ENCODE measurements at places on chromosomes 11 and 22. TPM values are rescaled to one million over a fixed set of nuclear protein-coding genes. Genes with fewer than 3 reads are reported as not detected.
A peak's percentile ranks its signal among the peaks of the same experiment; 100 is the strongest.

KCNJ11 gene
- total RNA-seq = not detected

SPECC1L gene
- total RNA-seq = 64.0 TPM

PKP3 gene
- 0.44 TPM for total RNA-seq

CCDC89 gene
- total RNA-seq = 0.51 TPM

MOV10L1 gene
- total RNA-seq = not detected

OR52I2 gene
- not detected for total RNA-seq

ISX gene
- total RNA-seq = not detected

GNAZ gene
- 1.3 TPM for total RNA-seq

TEAD1 gene
- not detected for total RNA-seq

LMF2 gene
- 188 TPM for total RNA-seq

STIM1 gene
- 138 TPM for total RNA-seq

SPTBN2 gene
- total RNA-seq = 1.1 TPM

NPAS4 gene
- not detected for total RNA-seq

DNA sequence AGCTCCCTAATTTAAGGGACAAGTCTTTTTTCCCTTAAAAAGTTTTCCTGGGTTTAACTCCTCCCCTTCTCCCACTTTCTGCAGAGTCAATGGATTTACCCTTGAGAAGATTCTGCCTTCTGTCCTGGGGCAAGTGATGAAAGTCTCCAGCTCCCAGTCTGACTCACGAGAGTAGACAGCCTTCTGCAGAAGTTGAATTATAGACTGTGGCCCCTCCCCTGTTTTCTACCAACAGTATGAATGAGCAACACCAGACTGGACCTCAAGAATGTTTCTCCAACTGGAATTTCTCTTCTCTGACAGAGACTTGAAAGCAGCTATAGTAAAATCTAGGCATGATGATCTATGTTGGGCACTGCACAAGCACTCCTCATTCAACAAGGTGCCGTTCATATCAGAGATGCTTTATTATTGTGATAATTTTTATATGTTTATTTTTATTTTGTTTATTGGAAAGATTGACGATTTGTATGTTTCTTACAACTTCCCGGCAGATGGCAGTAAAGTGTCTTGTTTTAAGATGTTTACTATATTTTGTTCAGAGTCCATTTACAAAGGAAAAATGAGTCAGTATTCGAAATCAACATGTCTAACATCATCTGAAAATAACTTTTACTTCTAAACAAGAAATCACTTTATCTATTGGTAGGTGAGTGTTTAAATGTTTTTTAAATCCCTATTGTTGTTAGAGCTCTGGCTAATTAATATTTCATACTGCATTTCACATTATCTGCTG is 56.6 kb downstream of the LMO2 start:
- no peaks in the 10 kb centered on the region for H3K4me1 ChIP-seq
- H3K36me3 ChIP-seq = no peaks in the 10 kb centered on the region
- H3K4me3 ChIP-seq = no peak overlapping the region
- peaks cover 19% of the 10 kb centered on the region for H3K27me3 ChIP-seq

DNA sequence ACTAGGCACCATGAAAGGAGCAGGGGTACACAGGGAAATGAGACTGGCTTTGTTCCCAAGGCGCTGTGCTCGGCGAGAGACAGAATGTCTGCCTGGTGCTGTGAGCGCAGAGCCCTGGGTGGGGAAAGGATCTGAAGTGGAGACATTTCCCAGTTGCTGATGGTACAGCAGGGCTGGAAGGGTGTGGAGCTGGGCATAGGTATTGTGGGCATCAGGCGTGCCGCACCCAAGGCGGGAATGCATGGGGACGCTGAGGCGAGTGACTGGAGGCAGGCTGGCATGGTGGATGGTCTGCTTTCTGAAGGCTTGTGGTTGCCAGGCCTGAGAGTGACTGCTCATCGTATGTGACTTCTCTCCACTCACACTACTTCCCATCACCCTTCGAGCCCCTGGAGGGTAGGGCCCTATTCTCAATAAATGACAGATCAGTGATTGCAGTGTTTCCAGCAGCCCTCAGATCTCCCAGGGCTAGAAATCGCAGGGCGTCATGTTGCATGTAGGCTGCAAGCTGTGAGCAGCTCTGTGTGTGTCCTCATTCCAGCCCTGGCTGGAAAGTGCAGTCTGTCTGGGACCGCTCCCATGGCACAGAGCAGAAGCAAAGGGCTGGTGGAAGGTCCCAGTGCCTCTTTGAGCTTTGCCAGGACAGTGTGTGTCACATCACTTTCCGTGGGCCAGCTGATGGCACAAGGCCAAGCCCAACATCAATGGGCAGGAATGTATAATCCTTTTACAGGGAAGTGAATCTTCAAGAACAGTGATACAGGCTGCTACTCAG is 67.7 kb downstream of the TBC1D22A start:
- DNase-seq = no peak
- no peaks in the 10 kb centered on the region for H3K27me3 ChIP-seq
- H3K4me3 ChIP-seq = no peak overlapping the region

DNA sequence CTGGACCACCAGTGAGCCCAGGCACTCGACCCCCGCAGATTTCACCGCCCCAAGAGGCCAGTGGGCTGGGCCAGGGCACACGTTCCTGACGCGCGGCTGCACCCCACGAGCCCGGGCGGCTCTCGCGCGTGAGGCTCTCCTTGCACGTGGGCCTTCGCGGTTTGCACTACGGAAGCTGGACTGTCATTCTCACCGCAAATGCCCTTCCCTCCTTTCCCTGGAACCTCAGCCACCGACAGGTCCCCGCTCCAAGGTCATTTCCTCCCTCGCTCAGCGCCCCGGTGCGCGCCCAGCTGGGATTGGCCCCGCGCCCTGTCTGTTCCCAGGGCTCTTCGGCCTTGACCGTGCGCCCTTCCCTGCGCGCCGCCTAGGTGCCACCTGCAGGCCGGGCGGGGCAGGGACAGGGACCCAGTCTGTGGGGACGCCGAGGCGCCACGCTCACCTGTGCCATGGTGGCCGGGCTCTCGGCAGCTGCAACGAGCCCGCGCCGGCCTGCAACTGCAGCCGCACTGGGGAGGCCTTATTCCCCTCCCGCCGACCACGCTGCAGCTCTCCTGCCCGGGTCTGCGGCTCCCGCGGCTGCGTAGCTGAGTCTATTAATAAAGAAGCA is 2.1 kb upstream of the CPT1A start:
- peak; percentile 43 for DNase-seq
- H3K4me1 ChIP-seq = peaks cover 47% of the 10 kb centered on the region
- peaks cover 12% of the 10 kb centered on the region for H3K27me3 ChIP-seq

DNA sequence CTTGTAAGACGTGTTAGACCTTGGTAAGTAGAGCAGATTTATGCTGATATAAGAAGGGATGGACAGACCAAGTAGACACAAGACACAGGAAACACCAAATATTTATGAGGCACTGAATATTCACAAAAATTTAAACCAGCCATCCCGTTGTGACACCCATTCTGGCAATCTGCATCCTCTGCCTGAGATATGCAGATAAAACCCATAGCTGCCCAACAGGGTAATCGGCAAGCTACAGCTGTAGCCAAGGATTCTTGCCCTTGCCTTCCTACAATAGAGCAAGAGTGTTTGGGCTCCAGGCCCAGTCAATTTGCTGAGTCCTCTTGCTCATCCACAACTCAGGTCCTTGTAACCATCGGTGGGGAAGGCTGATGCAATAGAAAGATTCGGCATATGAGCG is 18.5 kb upstream of the MPZL2 start:
- H3K27ac ChIP-seq = no peak overlapping the region
- DNase-seq = no peak
- no peak overlapping the region for H3K4me3 ChIP-seq

DNA sequence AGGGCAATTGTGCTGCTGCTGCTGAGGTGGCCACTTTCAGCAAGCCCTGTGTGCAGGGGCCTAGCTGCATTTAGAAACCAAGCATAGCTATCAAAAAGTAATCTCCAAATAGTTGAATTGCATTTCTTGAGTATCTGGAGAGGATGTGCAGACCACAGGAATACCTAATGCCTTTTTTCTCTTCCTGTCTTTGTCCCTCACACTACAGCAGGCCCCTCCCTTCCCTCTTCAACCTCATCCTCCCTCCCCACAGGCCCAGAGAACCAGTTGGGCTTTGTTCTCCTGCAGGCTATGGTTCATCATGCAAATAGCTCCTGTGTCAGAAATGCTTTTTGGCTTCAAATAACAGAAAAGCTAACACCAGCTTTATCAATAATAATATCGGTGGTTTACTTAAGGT is 47.7 kb downstream of the DKK3 start:
- H3K4me1 ChIP-seq = peaks cover 15% of the 10 kb centered on the region
- H3K36me3 ChIP-seq = peaks cover 17% of the 10 kb centered on the region
- peak; percentile 49 for DNase-seq
- H3K27me3 ChIP-seq = peaks cover 10% of the 10 kb centered on the region

DNA sequence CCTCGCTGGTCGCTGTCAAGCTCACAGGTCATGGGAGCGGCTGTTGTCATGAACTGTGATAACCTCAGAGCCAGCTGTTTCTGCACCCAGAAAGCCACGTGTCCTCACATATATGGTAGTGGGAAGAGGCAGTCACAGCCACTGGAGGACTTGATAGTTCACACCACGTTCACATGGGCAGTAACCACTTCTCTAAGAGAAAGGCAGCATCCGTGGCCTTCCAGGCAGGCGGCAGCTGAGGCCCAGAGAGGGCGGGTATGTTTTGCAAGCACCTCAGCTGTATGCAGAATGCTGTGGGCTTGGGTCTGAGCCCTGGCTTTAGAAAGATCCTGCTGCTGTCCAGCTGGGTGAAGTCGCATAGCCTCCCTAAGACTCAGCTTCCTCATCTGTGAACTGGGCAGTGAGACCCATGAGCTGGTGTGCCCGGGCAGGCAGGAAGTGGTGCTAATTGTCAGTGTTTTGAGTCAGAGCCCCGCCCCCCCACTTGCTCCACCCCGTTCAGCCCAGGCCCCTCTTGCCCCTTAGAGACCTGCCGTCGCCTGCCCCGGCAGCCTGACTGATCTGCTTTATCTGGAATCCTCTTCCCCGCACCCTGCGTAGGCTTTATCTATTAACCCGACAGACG is 13.3 kb downstream of the TTC38 start:
- DNase-seq = peak; percentile 7
- peaks cover 70% of the 10 kb centered on the region for H3K4me1 ChIP-seq
- H3K4me3 ChIP-seq = no peak overlapping the region
- no peaks in the 10 kb centered on the region for H3K27me3 ChIP-seq
- peak overlapping the region; percentile 81 for H3K27ac ChIP-seq
- no peaks in the 10 kb centered on the region for H3K36me3 ChIP-seq

- peaks cover 2% of the 10 kb centered on the region for H3K4me1 ChIP-seq
- peak; percentile 59 for DNase-seq
- no peaks in the 10 kb centered on the region for H3K27me3 ChIP-seq
- peaks cover 33% of the 10 kb centered on the region for H3K36me3 ChIP-seq
These were observed 27.7 kb upstream of the PARVB start for GRCh38 chr22:43996170-43996980.

GRCh38 chr11:14304601-14305000 is 54.4 kb downstream of the RRAS2 start:
- DNase-seq = no peak
- no peaks in the 10 kb centered on the region for H3K36me3 ChIP-seq
- H3K27ac ChIP-seq = no peak overlapping the region
- no peak overlapping the region for H3K4me3 ChIP-seq
- no peaks in the 10 kb centered on the region for H3K27me3 ChIP-seq

DNA sequence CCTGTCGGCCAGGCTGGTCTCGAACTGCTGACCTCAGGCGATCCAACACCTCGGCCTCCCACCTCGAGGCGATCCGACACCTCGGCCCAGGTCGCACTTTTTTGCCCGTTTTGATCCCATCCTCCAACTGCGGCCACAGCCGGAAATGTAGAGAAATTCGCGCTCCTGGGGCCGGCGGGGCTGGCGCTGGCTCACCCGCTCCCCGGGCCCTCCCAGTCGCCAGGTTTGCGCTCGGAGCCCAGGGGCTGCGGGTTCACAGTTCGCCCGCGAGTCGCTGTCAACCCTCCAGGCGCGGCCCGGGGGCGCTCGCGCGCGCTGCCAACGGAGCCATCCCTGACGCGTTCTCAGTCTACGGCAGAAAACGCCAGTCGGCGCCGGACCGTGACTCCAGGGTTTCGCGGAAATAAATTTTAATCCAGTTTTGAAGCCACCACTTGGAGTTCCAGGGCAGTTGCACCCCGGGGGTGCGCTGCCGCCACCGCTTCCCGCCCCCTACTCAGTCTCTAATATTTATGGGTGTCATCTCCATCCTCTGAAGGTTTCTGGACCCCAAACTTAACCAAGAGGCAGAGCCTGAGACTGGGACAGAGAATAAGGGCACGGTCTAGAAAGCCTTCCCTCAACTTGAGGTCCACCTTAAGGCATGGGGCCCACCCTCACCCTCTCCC is 1.5 kb upstream of the KLHDC7B start:
- H3K27me3 ChIP-seq = no peaks in the 10 kb centered on the region
- DNase-seq = peak; percentile 82
- H3K4me3 ChIP-seq = peak overlapping the region; percentile 33
- H3K36me3 ChIP-seq = no peaks in the 10 kb centered on the region

- H3K4me3 ChIP-seq = no peak overlapping the region
- no peak overlapping the region for H3K27ac ChIP-seq
- no peaks in the 10 kb centered on the region for H3K4me1 ChIP-seq
- H3K36me3 ChIP-seq = peaks cover 5% of the 10 kb centered on the region
These were observed 125.5 kb upstream of the PARVA start for GRCh38 chr11:12251666-12252560.

DNA sequence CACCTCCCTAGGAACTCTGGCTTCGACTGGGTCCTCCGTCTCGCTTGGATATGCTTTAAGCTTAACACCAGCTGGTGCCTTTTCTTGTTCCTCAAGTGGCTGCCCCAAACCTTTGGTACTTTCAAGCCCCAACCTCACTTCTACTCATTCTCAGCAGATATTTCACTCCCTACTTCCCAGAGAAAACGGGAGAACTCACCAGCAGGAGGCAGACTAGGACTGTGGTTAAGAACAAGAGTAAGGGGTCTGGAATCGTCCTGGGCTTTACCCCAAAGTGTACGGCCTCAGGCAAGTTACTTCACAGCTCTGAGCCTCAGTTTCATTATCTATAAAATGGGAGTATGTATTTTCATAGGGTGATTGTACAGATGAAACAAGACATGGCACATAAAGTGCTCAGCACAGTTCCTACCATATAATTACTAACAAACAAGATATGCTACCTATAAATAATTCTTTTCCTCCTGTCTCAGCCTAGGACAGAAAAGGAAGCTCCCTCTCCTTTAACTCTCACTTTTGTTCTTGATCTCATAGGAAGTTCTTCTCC is 37.8 kb downstream of the PAMR1 start:
- H3K27me3 ChIP-seq = peaks cover 20% of the 10 kb centered on the region
- no peak overlapping the region for H3K4me3 ChIP-seq
- H3K27ac ChIP-seq = no peak overlapping the region
- no peak for DNase-seq
- no peaks in the 10 kb centered on the region for H3K36me3 ChIP-seq

- H3K4me3 ChIP-seq = no peak overlapping the region
- no peaks in the 10 kb centered on the region for H3K4me1 ChIP-seq
- no peaks in the 10 kb centered on the region for H3K36me3 ChIP-seq
- H3K27ac ChIP-seq = no peak overlapping the region
- no peaks in the 10 kb centered on the region for H3K27me3 ChIP-seq
These were observed 540.6 kb downstream of the LUZP2 start for GRCh38 chr11:25037431-25037830.

DNA sequence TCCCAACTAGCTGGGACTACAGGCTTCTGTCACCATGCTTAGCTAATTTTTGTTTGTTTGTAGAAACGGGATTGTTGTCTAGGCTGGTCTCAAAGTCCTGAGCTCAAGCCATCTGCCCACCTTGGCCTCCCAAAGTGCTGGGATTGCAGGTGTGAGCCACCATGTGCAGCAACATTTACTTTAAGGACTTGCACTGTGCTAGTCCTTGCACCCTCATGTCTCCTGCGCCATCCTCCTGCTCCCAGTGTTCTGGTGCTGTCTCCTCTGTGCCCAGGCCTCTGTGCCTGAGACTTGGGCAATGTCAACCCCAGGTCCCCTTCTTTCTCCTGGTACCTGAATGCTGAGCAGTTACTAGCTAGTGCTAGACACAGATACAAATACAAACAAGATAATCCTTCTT is 26.7 kb downstream of the WEE1 start:
- H3K36me3 ChIP-seq = no peaks in the 10 kb centered on the region
- DNase-seq = no peak
- H3K4me3 ChIP-seq = no peak overlapping the region
- peaks cover 26% of the 10 kb centered on the region for H3K4me1 ChIP-seq

Data from T-cell (primary cell).